Stimulated activated CD4-positive, alpha-beta T cell treated with anti-CD3 and anti-CD28 coated beads, Interleukin-2, amount 100 ng/mL, for 48 hours (primary cell): ENCODE measurements at places on chromosomes 2 and 18.

- no peak for DNase-seq
These were observed 1403.3 kb upstream of the DDX18 start for GRCh38 chr2:116411211-116411610.

- no peak for DNase-seq
These were observed 69.8 kb upstream of the PPM1B start for GRCh38 chr2:44098891-44099290.

DNA sequence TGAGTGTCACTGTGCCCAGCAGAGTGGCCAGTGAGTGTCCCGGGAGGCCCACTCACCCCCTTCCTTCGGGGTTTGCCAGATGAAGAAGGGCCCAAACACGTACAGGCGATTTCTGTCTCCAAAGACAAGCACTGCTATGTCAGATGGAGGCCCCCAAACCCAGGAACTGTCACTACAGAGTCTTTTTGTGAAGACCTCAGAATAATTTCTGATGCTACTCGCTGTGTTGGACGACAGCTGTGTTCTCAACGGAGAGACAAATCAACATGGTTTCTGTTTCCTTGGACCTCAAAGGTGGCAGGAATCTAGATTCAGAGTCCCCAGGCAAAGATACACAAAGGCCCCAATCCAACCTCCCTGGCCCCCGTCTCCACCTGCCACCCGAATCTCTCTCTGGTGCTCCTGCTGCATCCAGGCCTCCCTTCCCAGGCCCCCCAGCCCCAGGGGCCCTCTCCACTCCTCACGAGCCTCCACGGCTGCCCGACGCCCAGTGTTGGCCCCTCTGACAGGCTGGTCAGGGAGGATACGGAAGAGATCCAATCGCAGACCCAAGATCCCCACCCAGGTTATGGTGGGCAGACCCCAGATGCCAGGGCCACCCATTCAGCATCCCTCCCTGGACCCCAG, 2.4 kb upstream of the GPR17 start:
- DNase-seq: no peak

DNA sequence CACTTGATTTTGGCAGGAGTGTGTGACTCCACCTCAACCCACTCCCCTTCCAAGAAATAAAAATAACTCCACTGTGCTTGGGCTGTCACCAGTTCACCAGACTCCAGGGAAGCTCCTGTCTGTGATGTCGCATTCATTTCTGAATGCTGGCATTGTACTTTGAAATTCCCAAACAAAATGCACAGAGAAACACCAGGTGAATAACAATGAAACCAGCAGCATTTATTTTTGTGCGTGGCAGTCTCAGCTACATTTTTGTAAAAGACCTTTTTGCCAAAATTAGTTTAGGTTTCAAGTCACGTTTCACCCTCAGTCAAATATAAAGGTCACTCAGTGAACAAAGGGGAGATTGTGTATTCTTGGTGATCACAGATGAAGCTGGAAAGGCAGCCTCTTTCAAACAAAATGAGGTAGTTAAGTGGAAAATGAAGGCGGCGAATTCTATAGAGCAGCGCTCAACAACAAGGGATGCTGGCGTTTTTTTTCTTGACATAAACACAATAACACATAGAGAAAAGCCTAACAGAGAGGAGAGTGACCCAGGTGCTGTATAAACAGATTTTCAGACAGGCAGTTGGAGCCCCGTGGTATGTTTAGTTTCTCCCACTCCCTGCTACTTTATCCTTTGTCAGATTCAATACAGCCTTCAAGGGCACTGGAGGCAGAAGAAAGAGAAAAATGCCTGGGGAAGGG, 210.3 kb upstream of the GCFC2 start:
- no peak for DNase-seq

- DNase-seq: no peak
These were observed 46.7 kb downstream of the NDUFA10 start for GRCh38 chr2:239978411-239978810.
